ENCODE measurements at places on chromosomes 4 and X. TPM values are rescaled to one million over a fixed set of nuclear protein-coding genes. Genes with fewer than 3 reads are reported as not detected.
A peak's percentile ranks its signal among the peaks of the same experiment; 100 is the strongest.

ERAS gene
- 0.16 TPM for polyA plus RNA-seq

TMEM154 gene
- polyA plus RNA-seq = 0.68 TPM

EPGN gene
- 0.32 TPM for polyA plus RNA-seq

GUCY1A1 gene
- polyA plus RNA-seq = 11.1 TPM

LONRF3 gene
- 3.5 TPM for polyA plus RNA-seq

FAM133A gene
- polyA plus RNA-seq = 0.11 TPM

PNMA6A gene
- 2.2 TPM for polyA plus RNA-seq

TECRL gene
- 34.8 TPM for polyA plus RNA-seq

FAM236D gene
- not detected for polyA plus RNA-seq

TMEM150C gene
- polyA plus RNA-seq = 2.7 TPM

DNA sequence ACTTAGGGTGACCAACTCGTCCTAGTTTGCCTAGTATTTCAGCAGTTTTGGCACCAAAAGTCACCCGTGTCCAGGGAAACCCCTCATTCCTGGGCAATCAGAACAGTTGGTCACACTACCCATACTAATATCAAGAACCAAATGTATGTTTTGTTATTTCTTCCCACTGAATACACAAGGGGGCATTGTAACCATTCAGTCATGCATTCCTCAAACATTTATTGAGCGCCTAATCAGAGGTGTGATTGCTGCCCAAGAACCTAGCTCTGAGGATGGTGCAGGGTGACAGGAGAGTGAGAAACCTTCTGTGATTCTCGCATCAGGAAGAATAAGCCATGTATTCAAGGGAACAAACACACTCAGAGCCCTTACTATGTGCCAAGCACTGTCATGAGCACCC is 69.8 kb upstream of the RAI2 start:
- DNase-seq = no peak

GRCh38 chr4:138800421-138800820 is 215.2 kb upstream of the NOCT start:
- DNase-seq = no peak

DNA sequence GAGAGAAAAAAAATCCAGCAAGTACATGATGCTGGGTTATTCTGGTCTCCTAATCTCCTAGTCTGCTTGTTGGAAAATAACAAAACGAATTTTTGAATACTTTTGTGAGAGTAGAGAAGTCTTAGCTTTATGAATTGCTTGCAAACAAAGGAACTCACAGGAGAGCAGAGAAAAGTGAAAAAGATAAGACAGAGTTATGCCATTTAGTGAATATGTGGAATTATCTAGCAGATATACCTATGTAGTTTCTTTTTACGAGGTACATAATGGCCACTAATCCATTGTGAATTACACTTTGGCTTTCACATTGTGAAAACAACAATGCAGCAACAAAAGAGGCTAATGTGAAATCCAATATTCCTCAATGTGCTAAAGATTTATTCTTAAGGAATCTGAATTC is 226.7 kb downstream of the NDST4 start:
- DNase-seq = no peak

- no peak for DNase-seq
Observed at GRCh38 chr4:146368209-146368608, 153.5 kb downstream of the SLC10A7 start.

GRCh38 chr4:131499141-131499873 is 1649.8 kb upstream of the PCDH10 start:
- DNase-seq = no peak

- no peak for DNase-seq
Observed at GRCh38 chr4:15005474-15006115, 3.3 kb downstream of the CPEB2 start.

GRCh38 chr4:4200624-4201023 is 26.1 kb downstream of the OTOP1 start:
- no peak for DNase-seq

DNA sequence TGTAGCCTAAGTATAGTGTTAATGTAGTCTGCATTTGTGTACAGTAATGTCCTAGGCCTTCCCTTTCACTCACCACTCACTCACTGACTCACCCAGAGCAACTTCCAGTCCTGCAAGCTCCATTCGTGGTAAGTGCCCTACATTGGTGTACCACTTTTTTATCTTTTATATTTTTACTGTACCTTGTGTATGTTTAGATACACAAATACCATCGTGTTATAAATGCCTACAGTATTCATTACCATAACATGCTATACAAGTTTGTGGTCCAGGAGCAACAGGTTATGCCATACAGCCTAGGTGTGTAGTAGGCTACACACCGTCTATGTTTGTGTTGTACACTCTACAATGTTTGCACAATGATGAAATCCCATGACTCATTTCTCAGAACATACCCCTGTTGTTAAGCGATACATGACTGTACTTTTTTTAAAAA is 15.4 kb downstream of the TSPAN5 start:
- DNase-seq = no peak

- DNase-seq = no peak
Observed at GRCh38 chr4:159542296-159542695, 439.4 kb downstream of the RAPGEF2 start.

- DNase-seq = no peak
Observed at GRCh38 chrX:13691841-13692371, 3.0 kb downstream of the RAB9A start.

- peak; percentile 19 for DNase-seq
Observed at GRCh38 chr4:125389713-125390112, 75.0 kb downstream of the FAT4 start.

- peak; percentile 29 for DNase-seq
Observed at GRCh38 chrX:106999002-106999975, 723 bp downstream of the MORC4 start.

DNA sequence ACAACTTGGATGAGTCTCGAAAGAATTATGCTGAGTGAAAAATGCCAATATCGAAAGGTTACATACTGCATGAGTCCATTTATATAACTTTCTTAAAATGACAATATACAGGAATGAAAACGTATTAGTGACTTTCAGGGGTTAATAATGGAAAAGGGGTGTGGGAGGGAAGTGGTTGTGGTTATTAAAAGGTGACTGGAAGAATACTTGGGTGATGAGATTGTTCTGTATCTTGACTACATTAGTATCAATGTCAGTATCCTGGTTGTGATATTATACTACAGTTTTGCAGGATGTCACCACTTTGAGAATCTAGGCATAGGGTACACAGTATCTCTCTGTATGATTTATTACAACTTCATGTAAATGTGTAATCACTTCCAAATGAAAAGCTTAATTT is 204.5 kb downstream of the DTHD1 start:
- DNase-seq = no peak

DNA sequence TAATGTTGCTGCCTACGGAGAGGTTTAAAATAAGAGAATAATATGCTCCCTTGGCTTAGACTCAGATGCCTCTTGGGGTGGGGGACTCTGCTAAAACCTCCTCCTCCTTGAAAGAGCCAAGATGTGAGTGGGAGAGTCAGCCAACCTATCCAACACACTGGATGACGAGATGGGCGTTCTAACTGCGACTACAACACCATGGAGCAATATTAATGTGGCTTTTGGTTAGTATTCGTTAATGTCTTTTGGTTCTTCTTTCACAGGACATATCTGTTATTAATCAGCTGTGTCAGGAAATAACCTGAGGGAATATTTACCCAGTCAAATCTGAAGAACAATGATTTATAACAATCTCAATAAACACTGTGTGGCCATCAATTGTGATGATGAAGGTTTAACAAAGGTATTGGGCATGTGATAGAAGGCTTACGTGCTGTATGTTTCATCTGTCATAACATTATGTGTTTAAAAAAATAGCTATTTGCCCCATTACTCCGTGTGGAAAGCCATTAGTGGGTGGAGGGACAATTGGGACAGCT is 143.5 kb upstream of the FTHL17 start:
- DNase-seq = no peak

DNA sequence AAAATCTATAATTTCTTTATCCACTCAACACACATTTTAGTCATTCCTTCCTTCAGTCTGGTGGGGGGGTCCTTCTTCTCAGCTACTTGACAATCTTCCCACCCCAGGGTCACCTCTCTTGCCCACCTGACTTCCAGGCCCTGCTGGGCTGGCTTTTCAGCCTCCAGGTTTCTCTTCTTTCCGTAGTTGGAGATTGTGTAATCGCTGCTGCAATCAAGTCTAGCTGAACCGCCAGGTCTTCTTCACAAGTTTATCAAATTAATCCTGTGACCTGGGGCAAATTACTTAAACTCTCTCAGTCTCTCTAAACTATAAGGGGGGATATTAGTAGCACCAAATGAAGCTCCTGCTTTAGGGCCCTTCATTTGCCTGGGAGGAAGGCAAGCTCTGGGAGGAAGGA is 102.9 kb upstream of the TNIP3 start:
- DNase-seq = no peak

DNA sequence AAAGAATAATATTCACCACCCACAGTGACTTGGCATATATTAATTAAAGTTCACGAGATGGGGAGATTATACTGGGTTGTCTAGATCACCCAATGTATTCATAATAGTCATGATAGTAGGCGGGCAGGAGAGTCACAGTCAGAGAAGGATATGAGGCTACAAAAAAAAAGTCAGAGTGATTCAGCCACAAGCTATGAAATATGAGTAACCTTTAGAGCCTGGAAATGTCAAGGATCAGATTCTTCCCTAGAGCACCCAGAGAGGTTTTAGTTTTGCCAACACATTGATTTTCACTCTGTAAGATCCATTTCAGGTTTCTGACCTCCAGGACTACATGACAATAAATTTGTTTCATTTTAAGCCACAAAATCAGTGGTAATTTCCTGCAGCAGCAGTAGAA is 501.9 kb downstream of the GABRG1 start:
- no peak for DNase-seq

DNA sequence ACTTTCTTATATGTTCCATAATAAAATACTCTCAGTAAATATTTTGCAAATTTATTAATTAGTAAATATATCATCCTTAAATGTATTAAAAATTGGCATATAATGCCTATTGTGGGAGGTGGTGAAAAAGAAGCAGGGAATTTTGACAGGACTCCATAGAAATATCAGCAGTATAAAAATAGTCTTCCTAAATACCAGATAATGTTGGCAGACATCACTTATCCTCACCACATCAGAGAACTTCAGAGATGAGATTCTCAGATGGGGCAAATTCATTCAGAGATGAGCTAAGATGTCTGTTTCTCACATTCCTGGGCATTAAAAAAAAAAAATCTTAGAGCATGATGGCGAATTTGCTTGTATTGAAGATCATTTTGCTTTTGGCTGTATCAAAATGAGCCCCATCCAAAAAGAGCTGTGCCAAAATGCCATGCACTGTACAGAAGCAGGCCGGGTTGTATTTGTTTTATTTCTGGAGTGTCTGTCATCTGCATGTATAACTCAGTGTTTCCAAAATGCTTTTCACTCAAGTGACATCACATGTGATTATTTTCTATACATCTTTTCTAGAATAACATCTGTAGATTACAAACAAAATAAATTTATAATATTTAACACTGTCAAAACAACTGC is 41.7 kb downstream of the ATP8A1 start:
- DNase-seq = no peak

GRCh38 chr4:130603043-130603442 is 1507.1 kb downstream of the C4orf33 start:
- DNase-seq = no peak

GRCh38 chr4:72715299-72715698 is 146.3 kb upstream of the ADAMTS3 start:
- DNase-seq = no peak

DNA sequence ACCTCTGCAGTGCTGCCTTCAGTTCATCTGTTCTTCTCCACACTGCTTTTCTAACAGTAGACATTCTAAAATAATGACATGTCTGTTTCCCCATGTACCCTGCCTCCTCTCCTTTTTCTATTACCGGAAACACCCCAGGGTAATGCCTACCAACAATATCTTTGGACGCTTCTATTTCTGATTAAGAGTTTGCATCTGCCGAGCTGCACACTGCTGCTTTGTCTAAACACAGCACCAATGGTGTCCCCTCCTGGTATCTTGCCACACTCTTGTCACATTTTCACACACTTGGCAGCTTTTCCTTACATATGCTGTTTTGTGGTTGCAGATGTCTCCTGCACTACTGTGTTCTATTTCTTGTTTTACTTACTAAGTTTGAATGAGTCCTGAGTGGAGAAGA is 288.8 kb downstream of the GRIA2 start:
- DNase-seq = no peak

DNA sequence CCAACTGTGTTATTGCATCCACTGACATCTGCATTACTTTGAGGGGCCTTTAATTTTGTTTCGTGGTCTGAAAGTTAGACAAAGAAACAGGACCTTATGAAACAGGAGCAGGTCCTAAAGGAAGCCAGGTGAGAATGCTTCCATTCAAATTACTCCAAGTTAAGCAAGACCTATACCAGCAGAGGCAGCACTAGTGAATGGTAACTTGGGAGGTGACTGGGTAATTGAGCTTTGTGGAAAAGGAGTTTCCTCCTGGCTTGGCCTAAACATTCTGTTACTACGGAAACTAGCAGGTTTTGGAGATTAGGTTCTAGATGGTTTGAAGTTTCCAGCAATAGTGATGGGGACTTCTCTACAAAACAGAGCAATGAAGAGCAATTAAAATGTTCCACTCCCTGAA is 173.5 kb downstream of the NKX6-1 start:
- no peak for DNase-seq

DNA sequence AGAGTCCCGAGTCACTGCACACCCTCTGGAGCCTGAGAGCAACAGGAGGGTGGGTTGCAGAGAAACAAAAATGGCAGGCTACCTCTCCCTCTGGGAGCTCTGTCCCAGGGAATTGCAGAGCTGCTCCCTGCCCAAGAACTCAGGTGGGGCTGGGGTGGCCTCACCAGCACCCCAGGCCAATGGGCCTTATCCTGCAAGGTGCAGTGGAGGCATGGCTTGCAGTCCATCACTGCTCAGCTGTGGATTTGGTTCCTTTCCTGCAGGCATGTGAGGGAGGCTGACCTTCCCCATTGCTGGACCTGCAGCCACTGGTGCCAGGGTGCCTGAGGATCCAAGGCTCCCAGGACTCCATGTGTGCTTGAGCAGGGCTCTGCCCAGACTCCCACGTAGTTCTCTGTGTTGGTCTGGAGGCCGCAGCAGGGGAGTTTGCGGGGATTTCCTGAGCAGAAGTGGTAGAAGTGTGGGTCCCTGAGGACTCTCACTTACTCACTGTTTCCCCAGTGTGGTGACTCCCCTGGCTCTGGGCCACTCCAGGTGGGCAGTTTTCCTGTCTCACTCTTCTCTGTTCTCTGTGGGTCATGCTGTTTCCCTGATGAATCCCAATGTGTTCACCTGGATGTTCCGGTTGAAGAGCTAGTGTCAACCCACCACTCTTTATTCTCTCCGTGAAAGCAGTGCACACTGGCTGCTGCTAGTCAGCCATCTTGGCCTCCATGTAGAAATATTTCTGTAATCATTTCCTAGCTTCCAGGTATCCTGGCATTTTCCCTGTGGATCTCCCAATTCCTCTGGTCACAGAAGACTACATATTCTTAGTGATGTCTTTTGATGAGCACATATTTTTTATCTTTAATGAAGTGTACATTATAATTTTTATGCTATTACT is 82.3 kb downstream of the ARHGAP24 start:
- no peak for DNase-seq

Data from forelimb muscle (tissue), 1 donor.